Body of pancreas (tissue), 4 donors: ENCODE measurements at places on chromosomes 3 and 15. TPM values are rescaled to one million over a fixed set of nuclear protein-coding genes. Genes with fewer than 3 reads are reported as not detected.

The GOLGA6L7 gene
- total RNA-seq: not detected

The FSIP1 gene
- total RNA-seq: 0.33 TPM

The ATR gene
- total RNA-seq: 18.8 TPM

The MCF2L2 gene
- not detected for total RNA-seq

- H3K36me3 ChIP-seq: no peaks in the 10 kb centered on the region
- H3K4me1 ChIP-seq: no peaks in the 10 kb centered on the region
- no peak overlapping the region for H3K27ac ChIP-seq
- no peak overlapping the region for H3K4me3 ChIP-seq
- H3K27me3 ChIP-seq: no peaks in the 10 kb centered on the region
- DNase-seq: no peak
These were observed 80.7 kb upstream of the SPATA12 start for GRCh38 chr3:56979791-56980190.

DNA sequence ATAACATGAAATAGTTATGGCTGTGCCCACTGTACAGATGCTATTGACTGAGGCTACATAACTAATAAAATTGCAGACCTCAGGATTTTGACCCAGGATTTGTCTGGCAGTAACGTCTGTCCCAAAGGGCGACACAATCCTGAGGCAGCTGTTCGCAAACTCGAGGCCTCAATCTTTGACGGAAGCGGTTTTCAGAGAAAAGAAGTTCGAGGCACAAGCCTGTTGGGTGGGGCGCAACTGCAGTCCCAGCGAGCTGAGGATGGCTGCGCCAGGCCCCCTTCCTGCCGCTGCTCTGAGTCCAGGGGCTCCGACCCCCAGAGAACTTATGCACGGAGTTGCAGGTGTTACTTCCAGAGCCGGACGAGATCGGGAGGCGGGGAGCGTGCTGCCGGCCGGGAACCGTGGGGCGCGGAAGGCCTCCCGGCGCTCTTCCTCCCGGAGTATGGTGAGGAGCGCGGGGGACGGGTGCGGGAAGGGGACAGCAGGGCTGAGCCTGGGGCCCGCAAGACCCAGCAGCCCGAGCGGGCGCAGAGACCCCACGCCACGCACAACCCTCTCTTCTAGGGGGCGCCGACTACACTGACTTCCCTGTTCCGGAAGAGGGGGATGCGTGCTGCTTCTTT is at the start of gene PARP15:
Gene PARP15, plus strand, starts transcription at position 242 of the 623 bp plus-strand sequence. Its CDS starts 18 bp downstream, at position 260.
- peak; percentile 4 for DNase-seq
- no peaks in the 10 kb centered on the region for H3K27me3 ChIP-seq
- no peak within 1 kb of the TSS for H3K4me3 ChIP-seq
- no peak within 1 kb of the TSS for H3K27ac ChIP-seq
- peaks cover 12% of the 10 kb centered on the region for H3K4me1 ChIP-seq

- peaks cover 4% of the 10 kb centered on the region for H3K4me1 ChIP-seq
- no peaks in the 10 kb centered on the region for H3K36me3 ChIP-seq
- H3K27me3 ChIP-seq: no peaks in the 10 kb centered on the region
- no peak overlapping the region for H3K4me3 ChIP-seq
- DNase-seq: no peak
These were observed 10.1 kb downstream of the PCSK6 start for GRCh38 chr15:101479342-101479845.

- no peak overlapping the region for H3K4me3 ChIP-seq
- H3K4me1 ChIP-seq: no peaks in the 10 kb centered on the region
- H3K27ac ChIP-seq: no peak overlapping the region
- H3K36me3 ChIP-seq: no peaks in the 10 kb centered on the region
These were observed 54.1 kb upstream of the TIPARP start for GRCh38 chr3:156620260-156620659.

DNA sequence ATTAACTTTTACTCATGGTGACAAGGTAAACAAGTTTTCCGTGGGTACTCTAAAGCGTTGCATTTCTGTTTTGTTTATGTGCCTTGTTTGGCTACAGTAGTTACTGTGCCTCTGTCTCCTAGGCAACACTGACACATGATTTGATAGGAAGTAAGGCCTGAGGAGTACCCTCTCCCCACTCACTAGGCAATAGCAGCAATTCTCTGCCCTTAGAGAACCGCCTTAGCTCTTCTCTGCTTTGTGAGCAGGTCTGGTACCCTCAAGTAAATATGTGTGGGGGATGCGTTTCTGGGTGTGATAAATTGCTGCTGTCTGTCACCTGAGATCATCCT is at the start of gene IL5RA:
Gene IL5RA, minus strand, starts transcription at position 76 of the 332 bp plus-strand sequence. CDS start 5,390 bp downstream, outside the sequence.
- no peak for DNase-seq
- no peak within 1 kb of the TSS for H3K4me3 ChIP-seq
- H3K27me3 ChIP-seq: no peaks in the 10 kb centered on the region
- H3K36me3 ChIP-seq: no peaks in the 10 kb centered on the region
- no peaks in the 10 kb centered on the region for H3K4me1 ChIP-seq
- H3K27ac ChIP-seq: no peak within 1 kb of the TSS

GRCh38 chr3:157204431-157204830 is 44.5 kb upstream of the CCNL1 start:
- DNase-seq: no peak
- H3K36me3 ChIP-seq: no peaks in the 10 kb centered on the region
- H3K4me3 ChIP-seq: no peak overlapping the region
- no peaks in the 10 kb centered on the region for H3K27me3 ChIP-seq
- peaks cover 7% of the 10 kb centered on the region for H3K4me1 ChIP-seq

- H3K27ac ChIP-seq: no peak overlapping the region
- H3K4me3 ChIP-seq: no peak overlapping the region
- H3K27me3 ChIP-seq: no peaks in the 10 kb centered on the region
- H3K4me1 ChIP-seq: peaks cover 15% of the 10 kb centered on the region
- H3K36me3 ChIP-seq: no peaks in the 10 kb centered on the region
These were observed 54.7 kb downstream of the ONECUT1 start for GRCh38 chr15:52735231-52736089.

DNA sequence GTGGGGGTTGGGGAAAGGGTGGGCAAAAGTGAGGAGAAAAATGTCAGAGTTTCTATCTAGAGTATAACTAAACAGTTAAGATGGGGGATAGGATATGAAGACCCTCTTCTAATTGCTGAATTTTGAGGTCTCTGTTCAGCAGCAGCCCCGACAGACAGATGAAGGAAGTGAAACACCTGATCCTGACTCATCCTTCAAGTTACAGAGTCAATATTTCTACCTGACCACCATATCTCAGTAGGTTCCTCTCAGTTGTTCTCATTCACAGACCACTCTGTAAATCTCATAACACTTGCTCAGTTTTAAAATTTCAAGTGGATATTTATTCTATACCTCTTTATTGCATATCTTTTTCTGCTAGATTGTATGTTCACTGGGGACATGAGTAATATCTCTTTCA is 69.5 kb downstream of the CCDC54 start:
- no peak overlapping the region for H3K4me3 ChIP-seq
- no peaks in the 10 kb centered on the region for H3K4me1 ChIP-seq
- no peak for DNase-seq
- no peaks in the 10 kb centered on the region for H3K36me3 ChIP-seq

DNA sequence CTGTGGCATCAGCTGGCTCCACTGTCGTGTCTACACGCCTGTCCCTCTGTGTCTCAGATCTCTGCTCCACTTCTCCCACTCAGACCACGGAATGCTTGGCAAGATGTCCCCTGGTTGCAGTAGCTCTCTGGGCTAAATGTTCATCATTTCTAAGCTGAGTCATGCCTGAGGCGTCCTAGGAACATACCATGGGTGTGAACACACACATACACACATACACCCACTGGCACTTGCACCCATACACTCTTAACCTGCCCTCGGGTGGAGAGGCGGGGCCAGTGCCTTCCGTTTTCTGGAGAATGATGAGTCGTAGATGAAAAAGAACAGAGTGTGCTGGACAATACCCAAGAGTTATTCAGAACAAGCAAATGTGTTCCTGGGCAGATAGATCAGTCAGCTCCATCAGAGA is 72.4 kb downstream of the SENP2 start:
- no peaks in the 10 kb centered on the region for H3K36me3 ChIP-seq
- no peak overlapping the region for H3K4me3 ChIP-seq
- peak; percentile 66 for DNase-seq
- H3K27ac ChIP-seq: no peak overlapping the region

DNA sequence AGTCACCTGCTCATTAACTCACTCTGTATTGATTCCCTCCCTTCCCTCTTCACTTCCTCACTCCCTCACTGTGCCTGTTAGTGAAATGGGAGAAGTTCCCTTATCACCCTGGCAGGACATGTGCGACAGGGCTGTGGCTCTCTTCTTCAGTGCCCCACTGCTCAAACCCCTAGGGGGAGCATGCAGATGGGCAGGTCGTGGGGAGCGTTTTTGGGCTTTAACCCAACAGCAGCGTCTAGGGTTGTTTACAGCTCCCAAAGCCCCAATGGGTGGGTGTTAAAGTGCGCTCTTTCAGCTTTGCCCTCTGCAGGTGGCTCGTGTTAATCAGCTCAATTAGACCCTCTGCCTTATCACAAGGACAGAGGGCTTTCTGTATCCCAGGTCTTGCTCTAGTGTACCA is 447.8 kb upstream of the PROK2 start:
- no peaks in the 10 kb centered on the region for H3K36me3 ChIP-seq
- no peak overlapping the region for H3K27ac ChIP-seq
- H3K4me1 ChIP-seq: peaks cover 10% of the 10 kb centered on the region
- no peak for DNase-seq
- no peak overlapping the region for H3K4me3 ChIP-seq
- H3K27me3 ChIP-seq: no peaks in the 10 kb centered on the region

DNA sequence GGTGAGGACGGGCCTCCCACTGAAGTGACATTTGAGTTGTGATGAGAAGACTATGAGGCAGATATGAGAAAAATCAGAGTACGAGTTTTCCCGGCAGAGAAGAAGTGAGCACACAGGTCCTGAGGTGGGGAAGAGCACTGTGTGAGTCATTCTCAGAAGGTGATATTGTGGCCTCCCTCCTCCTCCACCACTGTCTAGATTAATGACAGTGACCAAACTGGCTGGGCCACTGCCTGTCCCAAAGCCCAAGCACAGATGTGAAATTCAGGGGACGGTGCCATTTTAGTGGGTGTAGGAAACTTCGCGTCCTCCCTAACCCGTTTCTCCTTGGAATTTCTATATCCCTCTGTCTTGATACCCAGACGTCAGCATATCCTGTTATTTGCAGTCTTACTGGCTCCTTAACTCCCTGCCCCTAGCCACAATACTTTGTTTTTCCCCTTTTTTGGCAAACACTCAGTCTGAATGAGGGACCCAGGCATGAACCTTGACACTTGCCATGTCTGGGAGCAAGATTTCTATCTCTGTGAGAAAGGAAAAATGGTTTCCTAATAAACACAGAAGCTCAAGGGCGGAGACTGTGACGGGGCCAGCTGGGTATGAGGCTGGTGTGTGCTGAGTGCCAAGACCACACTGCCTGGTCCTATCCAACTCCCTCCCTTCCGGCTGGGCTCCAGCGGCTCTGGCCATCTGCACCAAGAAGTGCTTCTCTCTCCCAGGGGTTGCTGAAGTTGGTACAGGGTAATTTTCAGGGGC is 15.2 kb downstream of the PRICKLE2 start:
- peaks cover 9% of the 10 kb centered on the region for H3K4me1 ChIP-seq
- no peak overlapping the region for H3K27ac ChIP-seq
- DNase-seq: peak; percentile 65
- no peak overlapping the region for H3K4me3 ChIP-seq
- H3K27me3 ChIP-seq: no peaks in the 10 kb centered on the region

- no peaks in the 10 kb centered on the region for H3K27me3 ChIP-seq
- no peaks in the 10 kb centered on the region for H3K36me3 ChIP-seq
- H3K27ac ChIP-seq: no peak overlapping the region
- no peaks in the 10 kb centered on the region for H3K4me1 ChIP-seq
These were observed 127.7 kb upstream of the DLG1 start for GRCh38 chr3:197426121-197426566.
